ENCODE measurements at places on chromosomes 5 and 9.

DNA sequence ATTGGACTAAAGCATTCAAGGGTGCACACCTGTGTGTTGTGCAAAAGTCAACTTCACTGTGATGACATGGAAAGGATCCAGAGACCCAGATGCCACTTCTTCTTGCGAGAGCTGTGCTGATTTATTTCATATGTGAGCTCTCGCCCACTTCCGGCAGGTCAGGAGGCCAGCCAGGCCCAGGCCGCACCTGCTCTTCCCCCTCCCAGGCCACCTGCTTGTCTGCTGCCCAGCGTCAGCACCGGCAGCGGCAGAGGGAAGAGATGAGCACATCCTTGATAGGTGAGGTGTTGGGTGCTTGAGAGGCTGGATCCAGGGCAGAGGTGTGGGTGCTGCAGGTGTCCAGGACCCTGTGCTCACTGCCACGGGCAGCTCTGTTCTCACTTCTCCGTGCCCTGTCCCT lies 242.9 kb downstream of the FANCC start:
- DNase-seq = no peak

DNA sequence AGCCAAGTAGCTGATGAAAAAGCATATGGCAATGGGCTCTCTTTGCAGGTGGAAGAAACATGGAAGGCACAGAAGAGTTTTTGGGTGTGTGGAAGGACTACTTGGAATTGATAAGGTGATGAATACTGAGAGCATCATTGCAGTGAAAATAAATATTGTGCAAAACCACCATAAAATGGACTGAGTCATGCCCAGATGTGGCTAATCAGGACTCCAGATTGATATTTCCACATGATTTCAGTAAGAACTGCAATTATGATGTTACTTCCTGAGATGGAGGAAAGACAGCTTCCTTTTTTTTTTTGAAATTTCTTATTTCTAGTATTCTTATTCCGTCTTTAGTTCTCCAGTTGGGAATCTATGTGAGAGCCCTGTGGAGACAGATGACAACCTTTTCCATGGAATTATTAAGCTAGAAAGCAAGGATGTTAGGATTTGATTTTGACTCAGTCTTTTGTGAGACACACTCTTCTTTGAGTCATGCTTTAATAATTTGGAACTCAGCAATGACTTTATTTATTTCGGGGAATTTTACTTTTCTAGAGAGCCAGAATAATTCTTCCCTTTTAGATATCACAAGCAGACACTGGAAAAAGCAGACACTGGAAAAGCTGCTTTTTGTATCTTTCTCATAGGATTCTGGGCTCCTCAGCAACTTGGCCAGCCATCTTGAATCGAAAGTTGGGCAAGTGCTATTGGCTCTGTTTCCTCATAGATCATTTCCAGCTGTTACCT lies 94.2 kb upstream of the VCAN start:
- DNase-seq = no peak

GRCh38 chr9:94860678-94861588 lies 134.4 kb downstream of the AOPEP start:
- peak; percentile 44 for DNase-seq

DNA sequence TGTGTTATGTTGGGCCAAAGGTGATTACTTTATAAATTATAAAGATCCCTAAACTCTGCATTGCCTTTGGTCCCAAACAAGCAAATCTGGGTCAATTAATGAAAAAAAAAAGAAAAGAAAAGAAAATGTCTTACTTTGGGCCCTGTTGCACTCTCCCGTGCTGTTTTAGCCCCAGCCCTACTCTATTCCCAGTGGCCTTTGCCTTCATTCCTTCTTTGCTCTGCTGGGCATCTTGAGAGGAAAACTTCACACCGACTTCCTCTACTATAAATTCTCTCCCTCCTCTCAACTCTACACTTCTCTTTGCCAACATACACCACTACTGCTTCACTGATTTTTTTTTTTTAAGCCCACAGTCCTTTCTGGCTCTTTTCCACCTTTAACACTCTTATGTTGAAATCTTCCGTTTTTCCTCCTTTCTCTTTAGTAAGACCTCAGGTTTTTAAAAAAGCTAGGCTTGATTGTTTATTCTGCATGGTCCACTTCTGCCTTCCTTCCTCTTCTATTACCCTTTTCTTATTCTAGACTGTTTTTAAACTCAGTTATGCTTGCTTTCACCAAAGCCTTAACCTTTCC lies 4.5 kb upstream of the MSMP start:
- DNase-seq = no peak

DNA sequence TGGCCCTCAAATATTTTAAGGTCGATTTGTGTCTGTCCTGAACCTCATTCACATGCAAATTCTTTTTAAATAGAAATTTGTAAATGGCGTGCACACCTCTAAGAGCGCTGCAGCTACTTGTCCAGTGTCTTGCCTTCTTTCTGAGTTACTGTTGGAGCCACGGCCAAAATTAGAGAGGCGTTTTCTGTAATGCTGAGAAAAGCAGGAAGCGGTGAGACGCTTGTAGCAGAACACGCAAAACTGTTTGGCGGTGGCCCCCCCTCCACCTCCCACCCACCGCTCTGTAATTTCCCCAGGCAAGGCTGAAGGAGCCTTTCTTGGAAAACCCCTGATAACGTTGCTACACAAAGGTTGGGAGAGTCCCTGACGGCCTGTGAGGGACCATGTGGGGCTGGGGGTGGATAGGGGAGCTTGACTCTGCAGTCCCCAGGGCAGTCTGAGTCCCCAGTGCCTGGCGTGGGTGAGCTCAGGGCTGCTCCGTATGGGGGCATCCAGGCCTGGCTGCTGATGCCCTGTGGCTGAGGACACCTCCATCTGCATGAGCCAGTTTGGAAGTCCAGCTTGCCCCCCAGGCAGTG lies 96.5 kb downstream of the GADD45G start:
- DNase-seq = no peak
